CD4-positive, alpha-beta T cell treated with Interferon gamma for 1 hour (primary cell): ENCODE measurements at places on chromosomes 6 and 20.
A peak's percentile ranks its signal among the peaks of the same experiment; 100 is the strongest.

DNA sequence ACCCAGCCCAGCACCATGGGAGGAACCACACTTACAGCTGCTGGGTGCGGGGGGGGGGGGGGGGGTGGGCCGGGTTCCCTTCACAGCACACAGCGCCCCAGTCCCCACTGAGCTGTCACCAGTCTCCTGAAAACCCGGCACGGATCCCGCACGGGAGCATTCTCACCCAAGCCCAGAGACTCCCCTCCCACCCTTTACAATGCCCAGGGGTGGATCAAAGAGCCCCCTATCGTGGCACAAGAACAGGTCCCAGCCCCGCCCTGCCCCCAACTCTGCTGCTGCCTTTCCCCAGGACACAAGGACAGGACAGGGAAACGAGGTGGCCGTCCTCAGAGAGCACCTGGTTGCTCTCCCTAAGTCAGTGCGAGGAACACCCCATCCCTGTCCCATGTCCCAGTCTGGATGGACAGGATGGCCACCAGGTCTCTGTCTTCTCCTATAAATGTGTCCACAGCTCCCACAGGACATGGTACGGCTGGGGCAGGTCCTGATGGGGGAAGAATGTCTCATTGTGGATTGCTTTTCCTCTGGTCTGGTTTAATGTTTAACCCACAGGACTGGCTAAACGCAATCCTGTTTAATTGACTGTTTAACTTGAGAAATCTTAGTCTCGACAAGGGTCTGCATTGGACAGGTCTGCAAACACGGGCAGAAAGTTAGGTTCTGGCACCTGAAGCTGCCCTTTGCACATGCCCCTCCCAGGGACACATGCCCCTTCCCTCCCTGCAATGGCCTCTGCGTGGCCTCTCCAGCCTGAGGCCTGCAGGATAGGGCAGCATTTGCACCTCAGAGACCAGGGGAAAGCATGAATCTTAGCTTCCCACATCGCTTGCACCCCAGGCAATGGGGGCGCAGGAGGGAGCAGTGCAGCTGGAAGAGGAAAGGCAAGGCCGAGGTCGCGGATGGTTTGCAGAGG lies 45.3 kb downstream of the DACT2 start:
- DNase-seq: no peak

- no peak for DNase-seq
These were observed 28.3 kb downstream of the ZNF831 start for GRCh38 chr20:59191756-59192532.

- no peak for DNase-seq
These were observed 140.3 kb upstream of the TCF21 start for GRCh38 chr6:133748628-133749027.

- DNase-seq: no peak
These were observed 718.4 kb upstream of the CHD6 start for GRCh38 chr20:42336576-42336975.

DNA sequence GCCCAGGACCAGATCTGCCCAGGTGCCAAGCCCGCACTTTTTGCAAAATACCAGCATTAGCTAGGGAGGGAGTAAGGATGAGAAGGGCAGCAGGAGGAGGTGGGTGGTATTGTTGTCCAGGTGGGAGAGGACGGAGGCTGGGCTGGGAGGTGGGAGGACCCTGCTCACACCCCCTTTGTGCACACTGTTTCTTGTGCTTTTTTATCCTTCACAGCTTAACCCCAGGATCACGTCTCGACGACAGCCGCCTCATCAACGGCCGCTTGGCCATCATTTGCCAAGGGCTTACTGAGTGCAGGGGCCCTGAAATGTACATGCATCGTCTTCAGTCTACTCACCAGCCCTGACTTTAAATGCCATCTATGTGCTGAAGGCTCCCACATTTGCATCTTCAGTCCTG lies 12.1 kb upstream of the TGM2 start:
- no peak for DNase-seq

DNA sequence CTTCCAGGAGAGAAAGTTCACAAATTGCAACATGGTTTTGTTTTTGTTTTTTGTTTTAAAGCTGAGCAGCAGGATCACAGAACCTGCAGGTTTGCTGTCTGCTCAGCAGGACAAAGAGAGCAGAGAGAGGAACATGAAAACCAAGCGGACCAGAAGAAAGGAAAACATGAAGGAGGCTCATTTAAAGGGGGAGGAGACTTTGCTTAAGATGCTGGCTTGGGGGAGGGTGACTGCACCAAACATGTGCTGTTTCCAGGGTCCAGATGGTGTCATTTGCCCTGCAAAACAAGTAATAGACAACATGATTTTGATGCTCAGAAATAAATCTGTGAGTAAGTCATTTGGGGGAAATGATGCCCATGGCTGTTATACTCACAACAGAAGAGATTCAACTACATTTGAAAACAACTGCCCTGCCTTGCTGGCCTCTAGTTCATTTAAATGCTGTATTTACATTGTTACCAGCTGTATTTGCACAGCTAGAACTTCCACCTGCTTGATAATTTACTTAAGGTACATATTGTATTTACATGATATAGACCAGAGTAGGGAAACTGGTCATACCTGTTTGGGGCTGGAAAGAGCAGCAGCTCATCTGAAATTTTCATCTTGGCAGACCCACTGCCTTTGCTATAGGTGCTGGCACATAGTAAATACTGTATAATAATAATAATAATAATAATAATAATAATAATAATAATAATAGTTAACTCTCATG lies 32.2 kb upstream of the CHD6 start:
- no peak for DNase-seq

GRCh38 chr6:31086788-31087440 lies 25.5 kb downstream of the C6orf15 start:
- no peak for DNase-seq

- no peak for DNase-seq
These were observed 47.2 kb upstream of the CCN2 start for GRCh38 chr6:131998255-131998982.

- no peak for DNase-seq
These were observed 10.9 kb upstream of the MRGBP start for GRCh38 chr20:62785393-62785792.

- DNase-seq: no peak
These were observed 86.4 kb downstream of the OPRM1 start for GRCh38 chr6:154125421-154125820.

- no peak for DNase-seq
These were observed 270.8 kb downstream of the ARID1B start for GRCh38 chr6:157047951-157048350.

DNA sequence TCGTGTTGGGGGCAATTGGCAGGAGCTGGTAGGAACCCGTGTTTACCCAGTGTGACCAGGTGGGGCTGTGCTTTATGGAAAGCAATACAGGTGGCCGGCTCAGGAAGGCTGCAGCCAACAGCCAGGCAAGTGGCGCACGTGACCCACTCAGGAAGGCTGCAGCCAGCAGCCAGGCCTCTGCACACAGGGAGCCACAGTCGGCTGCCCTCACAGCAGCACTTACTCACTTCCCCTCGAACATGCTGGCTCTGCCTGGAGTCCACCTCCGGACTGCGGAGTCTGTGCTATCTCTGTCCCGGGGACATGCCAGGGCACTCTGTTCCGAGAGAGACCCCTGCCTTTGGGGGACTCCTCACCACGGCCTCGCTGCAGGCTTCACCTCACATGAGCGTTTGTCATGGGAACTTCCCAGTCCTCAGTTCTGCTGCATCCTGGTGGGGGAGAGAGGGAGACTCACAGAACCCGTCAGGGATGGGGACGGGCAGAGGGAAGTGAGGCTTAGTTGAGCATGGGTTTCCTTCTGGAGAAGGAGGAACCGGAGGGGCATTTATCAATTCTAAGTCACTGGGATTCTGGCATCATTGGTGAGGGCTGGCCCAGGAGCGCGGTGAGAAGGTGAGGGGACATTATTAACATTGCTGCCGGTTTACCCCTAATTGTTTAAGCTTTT lies 76.8 kb downstream of the TTLL2 start:
- no peak for DNase-seq

DNA sequence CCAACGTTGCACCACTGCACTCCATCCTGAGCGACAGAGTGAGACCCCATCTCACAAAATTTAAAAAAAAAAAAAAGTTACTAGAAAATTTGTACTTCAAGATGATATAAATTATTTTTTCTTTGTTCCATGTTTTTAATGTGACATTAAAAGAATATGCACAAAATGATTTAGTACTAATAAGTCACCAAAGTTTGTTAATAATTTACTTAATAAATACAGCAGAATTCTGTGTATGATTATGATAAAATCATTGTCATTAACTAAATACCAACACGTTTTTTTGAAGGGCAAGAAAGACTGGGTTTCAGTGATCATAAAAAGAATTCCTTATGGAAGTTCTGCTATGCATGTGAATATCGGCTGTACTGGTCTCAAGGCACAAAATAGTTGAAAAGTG lies 28.1 kb downstream of the GOPC start:
- DNase-seq: no peak

GRCh38 chr6:109396046-109396718 lies 13.9 kb upstream of the CD164 start:
- no peak for DNase-seq

- no peak for DNase-seq
These were observed 7.2 kb upstream of the LCA5 start for GRCh38 chr6:79544299-79544927.

DNA sequence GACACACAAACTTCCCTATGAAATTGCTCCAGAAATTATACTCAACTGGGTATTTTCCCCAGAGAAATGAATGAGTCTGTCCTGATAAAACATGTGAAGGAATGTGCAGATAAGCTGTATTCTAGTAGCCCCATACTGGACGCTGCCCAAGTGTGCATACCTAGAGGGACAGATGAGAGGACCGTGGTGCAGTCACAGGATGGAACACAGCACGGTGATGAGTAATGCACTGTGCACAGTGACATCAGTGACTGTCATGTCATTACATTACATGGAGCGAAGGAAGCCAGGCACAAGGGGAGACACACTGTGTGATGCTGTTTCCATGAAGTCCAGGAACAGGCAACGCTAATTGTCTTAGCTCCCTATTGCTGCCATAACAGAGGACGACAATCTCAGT lies 155.5 kb downstream of the CDH4 start:
- no peak for DNase-seq

- DNase-seq: no peak
These were observed 105.8 kb upstream of the SPTLC3 start for GRCh38 chr20:12902992-12903391.

DNA sequence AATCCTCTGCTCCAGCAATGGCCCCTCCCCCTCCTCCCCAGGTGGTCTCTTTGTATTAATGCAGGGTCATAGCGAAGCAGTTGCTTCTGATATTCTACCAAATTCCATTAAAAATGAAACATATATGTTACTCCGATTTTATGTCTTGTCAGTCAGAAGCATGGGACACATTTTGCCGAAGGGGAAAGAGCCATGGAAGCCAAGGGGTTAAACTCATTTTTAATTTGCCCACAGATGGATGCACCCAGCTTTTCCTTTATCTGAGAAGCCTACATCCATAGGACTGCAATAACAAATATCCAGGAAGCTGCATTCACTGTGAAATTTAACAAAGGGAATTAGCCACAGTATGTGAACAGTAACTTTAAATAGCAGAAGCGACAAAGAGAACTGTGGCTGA lies 688.2 kb downstream of the QKI start:
- DNase-seq: no peak

GRCh38 chr6:146814148-146814750 lies 215.5 kb downstream of the ADGB start:
- no peak for DNase-seq

DNA sequence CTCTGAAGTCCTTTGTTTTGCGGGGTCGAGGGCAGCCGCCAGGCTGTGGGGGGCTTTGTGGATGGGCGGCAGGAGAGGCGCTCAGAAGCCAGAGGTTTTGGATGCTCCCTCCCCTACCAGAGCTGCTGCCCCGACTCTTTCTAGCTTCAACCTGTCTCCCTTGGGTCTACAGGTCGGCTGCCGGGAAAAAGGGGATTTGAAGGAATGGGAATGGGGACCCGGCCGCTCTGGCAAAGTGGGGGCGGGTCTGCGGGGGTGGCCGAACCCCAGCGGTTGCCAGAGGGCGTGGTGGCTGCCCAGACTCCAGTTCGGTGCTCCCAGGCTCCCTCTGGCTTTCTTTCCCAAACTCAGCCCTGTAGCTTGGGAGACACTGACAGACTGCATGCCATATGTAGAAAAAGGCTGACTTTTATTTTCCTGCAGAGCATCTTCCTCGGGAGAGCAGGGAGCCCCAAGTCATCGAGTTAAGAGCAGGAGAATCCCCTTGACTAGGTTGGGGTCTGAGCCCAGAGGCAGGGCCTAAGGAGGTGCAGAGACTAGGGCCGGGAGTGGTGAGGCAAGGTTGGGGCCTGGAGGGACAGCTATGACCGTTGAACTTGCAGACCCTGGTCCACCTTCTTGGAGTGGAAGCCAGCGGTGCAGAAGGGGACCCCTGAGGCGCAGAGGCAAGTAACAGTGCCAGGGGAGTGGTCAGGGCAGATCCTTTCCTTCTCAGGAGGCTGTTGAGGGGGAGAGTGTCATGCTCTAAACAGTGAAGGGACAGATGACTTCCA lies 1.4 kb upstream of the PPP1R18 start:
- DNase-seq: no peak

- DNase-seq: peak; percentile 29
These were observed 19.1 kb upstream of the CHMP4B start for GRCh38 chr20:33791959-33792597.

DNA sequence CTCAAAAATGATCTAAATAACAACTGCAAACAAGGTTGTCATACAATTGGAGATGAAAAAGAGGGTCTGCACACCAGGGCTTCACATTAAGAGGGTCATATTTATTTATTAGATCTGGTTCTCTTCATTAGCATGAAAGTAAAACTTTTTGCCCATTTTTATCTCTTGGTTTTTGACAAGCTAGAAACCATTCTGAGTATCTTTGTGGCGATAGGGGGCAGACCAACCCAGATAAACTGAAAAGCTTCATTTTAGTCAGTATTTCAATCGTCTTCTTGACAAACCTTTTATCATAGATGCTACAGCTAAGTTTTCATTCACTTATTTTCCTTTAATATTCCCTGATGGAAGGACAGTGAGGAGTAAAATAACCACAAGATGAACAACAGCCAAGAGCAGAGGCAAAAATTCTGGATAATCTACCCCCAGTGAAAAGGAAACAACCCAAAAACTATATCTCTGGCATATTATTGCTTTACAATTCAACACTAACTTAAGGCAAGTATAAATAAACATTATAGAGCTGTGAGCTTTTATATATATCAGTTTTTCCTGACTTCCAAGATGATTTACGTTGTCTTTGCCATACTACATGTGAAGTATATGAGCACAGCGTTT lies 45.2 kb downstream of the THEMIS start:
- DNase-seq: peak; percentile 1
